Natural killer cell treated with Interleukin-12 subunit alpha and Interleukin-12 subunit beta and Interleukin-15 and Interleukin-18, amount 100 ng/mL, for 72 hours (primary cell): ENCODE measurements at places on chromosomes 5 and 9. TPM values are rescaled to one million over a fixed set of nuclear protein-coding genes. Genes with fewer than 3 reads are reported as not detected.

The PRDM9 gene
- total RNA-seq, result not detected

The DAB2IP gene
- 0.53 TPM for total RNA-seq

The FAM114A2 gene
- 18.9 TPM for total RNA-seq

- no peak for DNase-seq
- no peak overlapping the region for H3K27ac ChIP-seq
- H3K27me3 ChIP-seq, result no peaks in the 10 kb centered on the region
Observed at GRCh38 chr5:53749621-53750020, 189.2 kb downstream of the NDUFS4 start.

- H3K4me1 ChIP-seq, result no peaks in the 10 kb centered on the region
- H3K27me3 ChIP-seq, result peaks cover 12% of the 10 kb centered on the region
- H3K27ac ChIP-seq, result no peak overlapping the region
- no peak for DNase-seq
- H3K36me3 ChIP-seq, result no peaks in the 10 kb centered on the region
Observed at GRCh38 chr5:127830157-127830556, 127.0 kb downstream of the CCDC192 start.

GRCh38 chr5:36640949-36641348, 34.5 kb downstream of the SLC1A3 start:
- no peaks in the 10 kb centered on the region for H3K27me3 ChIP-seq
- H3K4me3 ChIP-seq, result no peak overlapping the region
- DNase-seq, result no peak
- H3K36me3 ChIP-seq, result no peaks in the 10 kb centered on the region
